ENCODE measurements at places on chromosomes 3 and 15.

- DNase-seq = no peak
These were observed 12.0 kb upstream of the TOPBP1 start for GRCh38 chr3:133673746-133674145.

DNA sequence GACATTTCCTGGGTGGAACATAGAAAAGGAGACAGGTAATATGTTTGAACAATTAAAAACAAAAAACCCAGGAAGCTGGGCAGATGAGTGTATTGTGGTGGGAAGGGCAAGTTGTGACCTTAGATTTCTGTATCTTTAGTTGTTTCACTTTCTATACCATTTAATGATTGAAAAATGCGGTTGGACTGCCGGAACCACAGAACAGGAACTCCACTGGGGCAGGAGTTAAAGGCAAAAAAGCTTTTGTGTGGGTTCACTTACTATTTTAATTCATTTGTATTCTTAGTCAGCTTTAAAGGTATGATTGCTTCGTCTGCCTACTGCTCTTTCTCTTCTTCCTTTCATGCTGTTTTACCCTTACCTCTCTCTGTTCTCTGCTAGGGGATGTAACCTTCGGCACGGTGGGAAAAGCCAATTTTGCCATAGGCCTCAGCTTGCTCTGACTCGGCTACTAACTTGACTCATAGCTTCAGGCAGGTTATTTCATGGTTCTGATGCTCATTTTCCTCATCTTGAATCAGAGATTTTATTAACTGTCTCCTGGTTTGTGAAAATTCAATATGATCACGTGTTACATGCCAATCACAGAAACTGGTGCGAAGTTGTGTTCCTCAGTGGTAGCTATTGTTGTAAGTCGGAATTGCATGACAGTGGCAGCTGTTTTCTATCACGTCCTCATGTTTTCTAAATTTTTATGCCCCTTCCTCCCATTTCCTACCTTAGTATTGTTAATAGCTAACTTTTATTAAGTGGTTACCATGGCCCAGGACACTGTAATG lies 1.6 kb upstream of the MCTP2 start:
- DNase-seq = no peak

DNA sequence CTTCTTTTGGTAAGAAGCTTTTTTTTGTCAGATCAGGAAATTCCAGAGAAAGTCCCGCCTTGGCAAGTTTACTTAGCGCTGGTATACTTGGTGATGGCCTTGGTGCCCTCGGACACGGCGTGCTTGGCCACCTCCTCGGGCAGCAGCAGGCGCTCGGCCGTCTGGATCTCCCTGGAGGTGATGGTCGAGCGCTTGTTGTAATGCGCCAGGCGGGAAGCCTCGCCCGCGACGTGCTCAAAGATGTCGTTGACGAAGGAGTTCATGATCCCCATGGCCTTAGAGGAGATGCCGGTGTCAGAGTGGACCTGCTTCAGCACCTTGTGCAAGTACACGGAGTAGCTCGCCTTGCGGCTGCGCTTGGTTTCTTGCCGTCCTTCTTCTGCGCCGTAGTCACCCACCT lies 46.6 kb downstream of the QTRT2 start:
- DNase-seq = no peak

DNA sequence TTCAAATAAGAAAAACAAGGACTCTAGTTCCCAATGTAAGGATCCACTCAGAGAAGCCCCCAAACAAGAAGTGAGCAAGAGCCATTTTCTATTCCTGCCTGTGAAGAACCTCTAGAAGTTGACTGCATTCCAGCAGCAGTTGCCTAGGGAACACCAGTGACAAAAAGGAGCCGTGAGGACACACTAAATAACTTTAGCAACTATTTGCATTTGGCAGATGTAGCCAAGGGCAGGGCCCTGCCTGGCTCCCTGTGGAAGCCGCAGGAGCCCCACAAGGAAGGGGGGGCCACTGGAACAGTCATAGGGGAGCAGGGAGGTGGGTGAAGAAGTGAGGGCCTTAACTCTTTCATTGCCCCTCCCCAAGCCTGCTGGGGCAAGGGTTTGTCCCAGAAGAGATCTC lies 470.2 kb upstream of the PROK2 start:
- no peak for DNase-seq

- no peak for DNase-seq
These were observed 604 bp upstream of the MED12L start for GRCh38 chr3:151084893-151085226.

- no peak for DNase-seq
These were observed 211.9 kb downstream of the KCNAB1 start for GRCh38 chr3:156332304-156332703.

DNA sequence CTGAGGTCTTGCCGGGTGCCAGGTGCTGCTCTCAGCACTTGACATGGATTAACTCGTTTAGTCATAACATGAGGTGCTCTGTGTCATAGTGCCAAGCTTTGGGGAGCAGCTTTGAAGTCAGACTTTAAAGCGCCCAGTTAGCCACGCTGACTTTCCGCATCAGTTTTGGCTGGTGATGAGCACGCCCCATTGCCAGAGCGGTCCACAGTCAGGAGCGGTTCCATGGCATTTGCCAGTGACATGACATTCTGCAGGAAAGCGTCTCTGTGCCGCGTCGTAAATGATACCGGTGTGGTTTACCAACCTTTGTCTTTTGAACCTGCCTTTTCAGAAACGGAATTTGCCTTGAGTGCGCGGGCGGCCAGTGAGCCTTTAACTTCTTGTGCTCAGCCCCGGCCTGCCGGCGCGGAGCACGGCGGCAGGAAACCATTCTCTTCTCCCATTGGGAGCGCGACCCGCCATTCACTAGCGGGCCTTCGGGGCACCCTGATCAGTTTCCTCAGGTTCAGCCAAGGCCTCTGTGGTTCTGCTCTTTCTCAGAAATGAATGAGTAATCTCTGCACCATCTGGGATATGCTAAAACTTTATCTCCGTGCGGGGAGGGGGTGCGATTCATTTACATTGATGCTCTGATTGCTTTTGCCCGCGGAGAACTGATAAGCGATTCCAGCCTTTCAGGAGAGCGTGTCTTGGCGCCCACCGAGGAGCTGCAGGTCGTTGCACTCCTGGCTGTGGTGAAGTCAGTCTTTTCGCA lies 1.7 kb upstream of the SLC2A2 start:
- DNase-seq = peak; percentile 24

- DNase-seq = no peak
These were observed 41.7 kb downstream of the KIF15 start for GRCh38 chr3:44803298-44803697.

DNA sequence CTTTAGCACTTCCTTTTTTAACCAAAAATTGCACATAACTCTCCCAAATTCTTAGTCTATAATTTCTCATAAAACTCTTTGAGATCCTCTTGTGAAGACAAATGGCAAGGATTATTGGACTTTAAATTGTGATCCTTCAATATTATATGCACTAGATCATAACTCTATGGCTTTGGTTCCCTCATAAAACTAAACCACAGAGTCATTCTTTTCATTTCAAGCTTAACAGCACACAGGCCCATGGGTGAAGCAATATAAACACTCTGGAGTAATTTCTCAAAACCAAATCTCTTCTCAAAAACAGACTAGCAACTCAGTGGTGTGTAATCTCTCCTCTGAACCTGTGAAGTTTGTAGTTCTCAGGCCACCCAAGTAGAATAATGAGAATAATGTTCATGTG lies 171.0 kb upstream of the NECTIN3 start:
- DNase-seq = no peak

DNA sequence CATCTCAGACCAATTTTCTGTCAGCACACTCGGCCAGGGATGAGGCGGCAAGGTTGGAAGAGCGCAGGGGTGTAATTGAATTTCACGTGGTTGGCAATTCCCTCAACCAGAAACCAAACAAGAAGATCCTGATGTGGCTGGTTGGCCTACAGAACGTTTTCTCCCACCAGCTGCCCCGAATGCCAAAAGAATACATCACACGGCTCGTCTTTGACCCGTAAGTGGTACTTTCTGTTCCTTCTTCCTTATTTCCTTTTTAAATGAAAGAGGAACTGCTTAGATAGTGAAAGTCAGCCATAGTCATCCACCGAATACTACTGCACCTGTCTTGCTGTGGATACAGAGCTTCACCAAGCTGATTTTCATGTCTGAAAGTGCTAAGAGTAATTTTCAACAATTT lies 60.1 kb downstream of the SGO1 start:
- DNase-seq = no peak

GRCh38 chr3:151639418-151639740 lies 94.3 kb upstream of the AADACL2 start:
- no peak for DNase-seq

DNA sequence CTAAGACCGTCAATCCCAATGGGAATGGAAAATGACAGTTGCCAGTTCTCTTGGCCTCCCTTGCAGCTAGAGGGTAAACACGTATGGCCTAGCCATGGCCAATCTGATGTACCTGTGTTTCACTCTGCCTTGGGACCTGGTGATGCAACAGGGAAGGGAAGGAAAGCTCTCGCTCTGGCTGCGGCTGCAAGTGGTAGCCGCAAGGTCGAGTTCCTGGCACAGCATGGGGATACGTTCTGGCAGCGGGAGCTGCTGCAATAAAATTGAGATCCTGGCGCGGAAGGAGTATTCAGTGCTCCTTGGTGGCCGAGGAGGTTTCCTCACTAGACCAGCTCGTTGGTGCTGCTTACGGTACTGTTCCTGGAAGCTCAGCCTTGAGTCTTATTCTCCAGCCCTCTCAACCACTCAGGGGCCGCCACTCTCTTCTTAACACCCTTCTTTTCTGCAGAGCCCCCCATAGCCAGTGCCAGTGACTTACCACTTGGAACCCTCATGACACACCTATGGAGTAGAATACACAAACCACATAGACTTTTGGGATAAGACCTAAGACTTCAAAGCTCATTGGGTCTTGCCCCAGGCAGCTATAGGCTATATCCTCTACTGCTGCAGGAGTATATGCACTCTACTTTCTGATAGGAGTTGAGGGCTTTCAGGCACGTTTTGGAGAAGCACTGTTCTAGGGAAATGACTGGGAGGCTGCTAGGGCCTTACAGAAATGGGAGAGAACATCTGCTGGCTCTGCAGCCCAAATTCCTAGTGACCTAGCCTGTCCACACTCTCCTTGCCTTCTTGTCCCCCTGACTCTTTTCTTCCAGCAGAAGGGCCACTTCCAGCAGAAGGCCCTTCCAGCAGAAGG lies 2.7 kb downstream of the KY start:
- no peak for DNase-seq

GRCh38 chr3:67109651-67110204 lies 111.6 kb downstream of the KBTBD8 start:
- no peak for DNase-seq

DNA sequence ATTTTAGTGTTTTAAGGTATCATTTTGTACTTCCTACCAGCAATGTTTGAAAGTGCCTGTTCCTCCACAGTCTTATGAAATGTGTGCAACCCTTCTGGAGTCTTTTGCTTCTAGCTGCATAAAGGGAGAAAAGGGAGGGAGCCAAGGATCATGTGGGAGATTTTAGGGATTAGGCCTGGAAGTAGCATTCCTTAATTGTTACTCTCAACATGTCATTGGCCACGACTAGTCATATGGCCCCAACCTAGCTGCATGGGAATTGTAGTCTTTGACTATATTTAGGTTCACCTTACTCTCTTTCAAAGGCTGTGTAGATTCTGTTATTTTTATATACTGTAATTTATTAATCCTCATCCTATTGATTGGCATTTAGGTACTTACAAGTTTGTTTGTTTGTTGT lies 14.9 kb downstream of the CRTAP start:
- no peak for DNase-seq

GRCh38 chr15:65870889-65871533 lies 1.7 kb downstream of the RAB11A start:
- DNase-seq = no peak

- no peak for DNase-seq
These were observed 42.6 kb downstream of the PHLDB2 start for GRCh38 chr3:111901637-111902036.

DNA sequence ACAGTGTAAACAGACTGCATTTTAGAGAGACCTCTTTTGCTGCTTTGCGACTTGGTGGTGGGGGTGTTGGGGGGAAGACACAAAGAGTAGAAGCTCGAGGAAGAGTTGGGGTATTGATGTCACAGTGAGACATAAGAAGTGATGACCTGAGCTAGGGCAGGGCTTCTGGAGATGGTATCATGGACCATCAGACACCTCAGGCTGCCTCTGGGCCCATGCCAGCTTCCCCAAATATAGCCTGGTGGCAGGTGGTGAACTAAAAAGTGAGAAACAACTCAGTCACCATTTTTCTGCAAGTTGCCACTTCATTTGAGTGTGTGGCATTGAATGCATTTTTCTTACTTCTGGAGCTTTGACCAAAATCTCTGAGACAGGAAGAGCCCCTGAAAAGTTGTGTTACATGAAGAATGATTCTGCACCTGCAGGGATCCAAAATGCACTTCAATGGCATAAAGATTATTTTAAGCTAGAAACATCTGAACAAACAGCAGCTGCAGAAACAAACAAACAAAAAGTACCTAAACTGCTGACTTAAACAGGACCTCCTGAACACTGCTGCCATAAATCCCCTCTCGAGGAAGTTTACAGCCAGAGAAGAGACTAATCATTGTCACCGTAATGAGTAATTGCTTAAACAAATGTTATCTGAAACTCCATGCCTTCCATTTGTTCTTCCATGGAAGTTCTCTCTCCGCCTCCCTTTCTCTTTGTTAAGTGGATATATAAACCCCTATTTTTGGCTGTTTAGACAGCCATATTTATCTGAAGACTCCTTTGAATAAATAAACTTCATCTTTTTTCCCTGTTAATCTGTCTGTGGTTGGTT lies 15.2 kb upstream of the XIRP1 start:
- DNase-seq = no peak

DNA sequence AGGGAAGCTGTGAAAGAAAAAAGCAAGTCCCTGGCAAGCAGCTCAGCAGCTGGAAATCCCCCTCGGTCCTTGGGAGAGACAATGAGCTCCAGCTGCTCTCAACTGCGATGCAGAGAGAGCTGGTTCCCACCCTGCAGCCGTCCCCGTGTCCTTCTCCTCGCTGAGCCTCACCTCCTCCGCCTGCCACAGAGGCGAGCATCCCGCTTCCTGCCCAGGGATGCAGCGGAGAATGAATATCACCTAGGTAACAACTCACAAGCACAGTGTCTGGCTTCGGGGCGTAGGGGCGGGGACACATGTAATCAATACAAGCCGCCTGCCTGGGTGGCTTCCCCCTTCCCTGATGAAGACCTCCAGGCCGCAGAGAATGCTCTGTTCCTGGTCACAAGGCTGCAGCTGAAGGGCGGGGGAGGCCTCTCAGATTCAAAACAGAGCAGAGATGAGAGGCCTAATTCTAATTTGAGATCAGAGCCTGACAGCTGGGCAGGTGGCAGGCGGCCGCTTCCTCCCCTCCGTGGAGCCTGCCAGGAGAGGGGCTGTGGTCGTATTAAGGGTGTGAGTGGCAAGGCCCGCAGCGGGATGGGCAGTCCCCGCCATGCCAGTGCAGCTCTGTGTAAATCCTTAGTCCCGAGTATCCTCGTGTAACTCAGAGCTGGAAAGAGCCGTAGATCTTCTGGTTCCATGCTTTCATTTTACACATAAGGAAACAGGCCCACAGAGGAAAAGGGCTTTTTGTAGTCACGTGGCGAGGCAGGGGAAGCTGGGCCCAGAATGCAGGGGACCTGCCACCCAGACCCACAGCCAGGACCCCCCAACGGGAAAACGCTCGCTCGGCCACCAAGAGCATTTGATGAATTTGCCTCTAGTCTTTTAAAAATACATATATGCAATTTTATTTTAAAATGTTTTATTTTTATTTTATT lies 24.3 kb downstream of the ZDHHC19 start:
- no peak for DNase-seq

GRCh38 chr3:186286114-186286513 lies 75.9 kb downstream of the DGKG start:
- no peak for DNase-seq
